NCI-H748 treated with DMSO at 0.1 percent for 48 hours (cell line): ENCODE measurements at places on chromosomes 13 and 19.

GRCh38 chr13:32370805-32371204, 55.5 kb downstream of the BRCA2 start:
- no peak for DNase-seq

- no peak for DNase-seq
Measured at GRCh38 chr19:58558623-58559274, 338 bp upstream of the UBE2M start.

DNA sequence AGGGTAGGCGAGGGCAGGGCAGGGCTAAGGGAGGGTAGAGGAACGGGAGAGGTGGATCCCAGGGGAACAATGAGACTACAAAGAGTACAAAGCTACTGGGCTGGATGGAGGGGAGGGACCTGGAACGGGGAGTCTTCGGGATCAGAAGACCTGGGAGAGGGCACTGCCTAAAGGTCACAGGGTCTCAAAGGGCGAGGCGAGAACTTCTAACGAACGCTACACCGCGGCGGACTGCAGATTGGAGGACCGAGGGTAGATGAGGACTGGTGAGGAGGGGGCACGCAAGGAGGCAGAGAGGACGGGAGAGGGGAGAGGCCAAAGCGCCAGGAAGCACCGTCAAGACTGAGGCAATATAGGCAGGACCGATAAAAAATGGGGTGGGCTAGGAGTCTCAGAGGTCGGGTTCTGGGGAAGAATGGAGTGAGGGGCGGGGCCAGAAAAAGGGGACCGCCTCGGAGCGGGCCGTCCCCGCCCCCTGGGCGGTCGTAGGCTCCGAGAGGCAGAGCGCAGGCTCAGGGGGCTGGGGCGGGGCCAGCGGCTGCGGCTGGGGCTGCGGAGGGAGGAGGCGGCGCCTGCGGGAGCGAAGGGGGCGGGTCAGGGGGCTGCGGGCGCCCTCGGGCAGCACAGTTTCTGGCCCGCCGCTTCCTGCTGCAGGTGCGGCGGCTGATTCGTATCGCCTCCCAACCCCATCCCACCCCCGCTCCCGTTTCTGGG, 1.3 kb upstream of the KCNC3 start:
- peak; percentile 88 for DNase-seq

DNA sequence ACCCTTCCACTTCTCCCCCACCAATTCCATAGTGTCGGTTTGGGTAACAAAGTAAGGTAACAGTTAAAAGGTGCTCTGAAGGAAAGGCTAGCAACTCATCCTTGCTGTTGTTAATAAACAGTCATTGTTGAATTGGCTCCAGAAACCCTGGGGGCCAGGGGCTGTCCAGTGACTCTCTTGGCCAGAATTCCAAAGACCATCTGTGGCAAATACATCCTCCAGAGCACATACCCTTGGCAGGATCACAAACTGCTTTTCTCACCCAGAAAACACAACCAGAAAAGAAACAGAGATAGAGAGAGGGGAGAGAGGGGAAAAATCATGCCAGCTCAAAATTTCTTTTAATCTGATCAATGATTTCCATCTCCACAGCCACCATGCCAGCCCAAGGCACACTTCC, 22.1 kb downstream of the CACNA1A start:
- DNase-seq: no peak

GRCh38 chr13:110245416-110245899, 61.5 kb downstream of the COL4A1 start:
- no peak for DNase-seq

DNA sequence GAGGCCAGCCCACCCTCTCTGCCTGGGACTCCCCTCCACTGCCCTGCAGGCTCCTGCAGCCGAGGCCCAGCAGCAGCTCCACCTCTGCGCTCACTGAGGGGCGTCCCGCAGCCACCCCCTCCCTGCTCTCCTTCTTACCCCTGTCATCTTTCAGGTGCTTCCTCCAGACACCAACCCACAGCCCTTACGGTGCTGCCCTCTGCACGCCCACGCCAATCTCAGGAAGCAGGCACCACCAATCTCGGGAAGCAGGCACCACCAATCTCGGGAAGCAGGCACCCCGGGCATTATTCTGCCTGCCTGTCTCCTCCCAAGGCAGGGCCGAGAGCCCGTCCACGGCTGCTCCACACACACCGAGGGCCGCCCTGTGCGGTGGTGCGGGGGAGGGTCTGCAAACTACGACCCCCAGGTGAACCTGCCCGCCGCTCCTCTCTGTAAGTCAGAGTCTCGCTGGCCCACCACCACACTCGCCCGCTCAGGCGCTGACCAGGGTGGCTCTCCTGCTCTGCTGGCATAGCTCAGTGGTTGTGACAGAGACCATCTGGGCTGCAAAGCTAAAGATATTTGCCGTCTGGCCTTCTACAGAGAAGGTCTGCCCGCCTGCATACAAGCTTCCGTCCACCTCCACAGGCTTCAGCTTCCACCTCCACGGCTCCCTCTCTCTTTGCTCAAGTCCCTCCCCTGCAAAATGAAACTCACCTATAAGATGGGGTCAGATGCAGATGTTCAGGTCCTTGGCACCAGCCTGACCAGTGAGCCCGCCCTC, 2.9 kb downstream of the LSM7 start:
- DNase-seq: no peak

DNA sequence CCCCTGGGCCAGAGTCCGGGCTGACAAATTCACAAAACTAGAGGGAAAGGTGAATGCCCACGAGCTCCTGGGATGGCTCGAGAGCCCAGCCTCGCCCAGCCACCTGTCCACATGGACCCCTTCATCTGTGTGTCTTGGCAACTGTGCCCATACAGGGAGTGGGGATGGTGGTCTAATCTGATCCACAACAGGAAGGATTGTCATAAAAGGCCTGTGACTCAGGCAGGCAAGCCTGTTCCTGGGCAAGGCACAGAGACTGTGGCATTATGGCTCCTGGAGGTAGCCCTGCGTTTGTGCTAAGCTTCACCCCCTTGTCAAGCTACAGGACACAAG, 20.0 kb downstream of the CAPS start:
- no peak for DNase-seq

GRCh38 chr19:32404933-32405430, 588 bp upstream of the DPY19L3 start:
- peak; percentile 72 for DNase-seq
